Inflammatory macrophage treated with lipopolysaccharide for 4 hours (primary cell): ENCODE measurements at places on chromosomes 5 and 9.

GRCh38 chr5:75611311-75612225, at the start of gene ANKDD1B:
Gene ANKDD1B (plus strand): TSS chr5:75611453. CDS start chr5:75611635, 182 bp downstream.
- DNase-seq = no peak

- peak; percentile 47 for DNase-seq
Observed at GRCh38 chr5:68381909-68382308, 166.4 kb downstream of the PIK3R1 start.

GRCh38 chr5:132480042-132480441, 10.5 kb downstream of the IRF1 start:
- DNase-seq = peak; percentile 27

DNA sequence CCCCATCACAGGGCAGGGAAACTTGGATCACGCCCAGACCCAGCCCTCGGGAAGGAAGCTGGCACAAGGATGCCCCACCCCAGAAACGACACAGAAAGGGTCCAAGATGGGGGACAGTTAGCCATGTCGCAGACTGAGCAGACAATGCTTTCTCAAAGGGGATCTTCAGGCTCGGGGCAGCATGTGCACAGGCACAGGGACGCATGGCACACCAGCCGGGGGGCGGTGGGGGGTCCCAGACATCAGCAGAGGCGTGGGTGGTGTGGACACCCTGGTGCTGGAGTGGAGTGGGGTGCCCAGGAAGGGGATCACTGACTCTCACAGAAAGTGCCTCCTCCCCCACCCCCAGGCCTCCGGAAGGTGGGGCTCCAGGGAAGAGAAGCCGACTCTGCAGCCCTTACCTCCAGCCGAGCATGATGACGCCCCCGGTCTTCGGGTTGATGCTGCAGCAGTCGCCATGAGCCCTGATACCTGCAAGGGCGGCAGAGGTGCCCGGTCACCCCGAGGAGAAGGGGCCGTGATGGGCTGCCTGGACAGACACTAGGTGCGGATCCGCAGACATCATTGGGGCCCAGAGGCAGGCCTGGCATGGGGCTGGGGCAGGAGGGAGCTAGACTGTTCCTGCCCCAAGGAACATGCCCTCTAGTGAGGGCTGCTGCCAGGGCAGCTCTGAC, 44.5 kb upstream of the ZNF354A start:
- no peak for DNase-seq

DNA sequence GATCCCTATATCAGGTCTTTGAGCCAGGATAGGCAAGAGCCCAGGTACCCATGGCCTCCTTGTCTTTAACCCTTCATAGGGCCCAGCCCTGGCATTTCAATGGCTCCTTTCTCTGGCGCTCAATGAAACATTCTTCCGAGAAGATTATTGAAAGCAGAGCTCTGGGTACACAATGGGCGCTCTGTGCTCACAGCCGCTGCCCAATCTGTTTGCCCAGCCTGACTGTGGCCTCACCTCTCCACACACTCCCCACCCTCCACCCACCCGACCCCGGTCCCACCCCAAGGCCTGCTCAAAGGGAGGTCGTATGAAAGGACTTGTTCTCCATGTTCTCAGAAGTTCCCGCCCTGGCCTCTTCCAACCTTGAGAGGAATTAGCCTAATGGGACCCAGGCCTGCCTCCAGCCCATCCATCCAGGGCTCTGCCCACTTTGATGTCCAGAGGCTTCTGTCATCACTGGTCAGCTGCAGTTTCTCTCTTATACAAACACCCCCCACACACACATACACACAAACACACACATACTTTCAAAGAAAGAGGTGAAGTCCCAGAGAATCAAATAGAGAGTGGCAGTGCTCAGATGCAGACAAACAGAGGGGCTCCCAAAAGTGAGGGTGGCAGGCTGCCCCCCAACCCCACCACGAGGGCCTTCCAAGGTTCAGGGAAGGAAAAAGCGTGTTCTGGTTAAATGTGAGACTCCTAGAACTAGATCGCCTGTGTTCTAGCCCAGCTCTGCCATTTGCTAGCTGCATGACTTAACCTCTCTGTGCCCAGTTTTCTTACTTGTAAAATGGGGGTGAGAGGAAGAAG, 5.1 kb upstream of the ARSI start:
- no peak for DNase-seq

- peak; percentile 59 for DNase-seq
Observed at GRCh38 chr9:31210978-31211570, 1173.4 kb upstream of the ACO1 start.

- DNase-seq = no peak
Observed at GRCh38 chr5:92409134-92409533, 1026.0 kb upstream of the ARRDC3 start.

- no peak for DNase-seq
Observed at GRCh38 chr5:18517641-18518380, 883.6 kb downstream of the TAF11L14 start.

GRCh38 chr5:147248561-147248960, 13.7 kb downstream of the STK32A start:
- DNase-seq = no peak

- DNase-seq = peak; percentile 11
Observed at GRCh38 chr9:12464910-12465512, 228.2 kb upstream of the TYRP1 start.

- no peak for DNase-seq
Observed at GRCh38 chr5:17001428-17001827, 65.3 kb upstream of the MYO10 start.

DNA sequence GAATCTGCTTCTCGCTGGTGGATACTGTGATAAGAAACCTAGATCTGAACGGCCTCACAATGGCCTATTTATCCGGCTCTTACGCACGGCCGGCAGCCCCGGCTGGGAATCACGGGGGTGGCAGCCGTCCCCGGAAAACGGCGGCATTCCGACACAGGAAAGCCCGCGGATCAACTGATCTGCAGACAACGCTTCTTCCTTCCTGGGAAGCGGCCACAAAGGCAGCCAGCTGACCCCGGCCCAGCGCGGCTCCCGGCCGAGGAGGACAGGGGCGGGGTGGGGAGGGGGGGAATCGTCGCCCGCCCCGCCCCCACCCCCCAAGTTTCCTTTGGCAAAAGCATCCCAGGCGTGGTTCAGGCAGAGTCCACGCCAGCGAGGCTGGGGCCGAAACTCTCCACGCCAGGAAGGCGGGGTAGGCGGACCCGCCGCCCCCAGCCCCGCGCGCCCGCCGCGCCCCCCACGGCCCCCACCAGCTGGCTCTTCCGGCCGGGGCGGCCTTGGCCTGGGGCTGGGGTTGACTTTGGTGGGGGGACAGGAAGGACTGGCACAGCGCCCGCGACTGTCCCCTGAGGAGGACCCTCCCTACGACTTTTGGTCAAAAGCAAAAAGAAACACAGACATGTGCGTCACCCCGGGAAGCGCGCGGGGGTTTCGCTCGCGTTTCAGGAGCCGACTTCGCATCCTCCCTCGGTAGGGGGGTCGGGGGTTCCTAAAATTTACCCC, 247.7 kb upstream of the ANKRD55 start:
- DNase-seq = peak; percentile 45

GRCh38 chr5:87394411-87395165, 18.1 kb downstream of the CCNH start:
- DNase-seq = peak; percentile 45

- DNase-seq = no peak
Observed at GRCh38 chr5:125592856-125593255, 830.4 kb upstream of the GRAMD2B start.

GRCh38 chr5:17233488-17233887, 16.1 kb downstream of the BASP1 start:
- DNase-seq = no peak
